ENCODE measurements at places on chromosomes 11 and 22. TPM values are rescaled to one million over a fixed set of nuclear protein-coding genes. Genes with fewer than 3 reads are reported as not detected.

The TREH gene
- 0.25 TPM for total RNA-seq

The LRRC74B gene
- not detected for total RNA-seq

- no peak for DNase-seq
Observed at GRCh38 chr11:90135016-90135415, 553 bp downstream of the NAALAD2 start.

GRCh38 chr22:42313804-42314581, 43.5 kb upstream of the TCF20 start:
- DNase-seq, result no peak

The PLEKHB1 gene
- 7.9 TPM for total RNA-seq

The KREMEN1 gene
- total RNA-seq, result 24.6 TPM

The BTBD18 gene
- total RNA-seq, result not detected

GRCh38 chr11:71075871-71076420, 176.4 kb downstream of the SHANK2 start:
- no peak for DNase-seq

The MYOD1 gene
- total RNA-seq, result not detected

Measured in vagina (tissue), 2 donors.